ENCODE measurements at places on chromosomes 2 and 18. TPM values are rescaled to one million over a fixed set of nuclear protein-coding genes. Genes with fewer than 3 reads are reported as not detected.
A peak's percentile ranks its signal among the peaks of the same experiment; 100 is the strongest.

Gene SPC25
- 1.1 TPM for total RNA-seq

Gene SLC8A1
- total RNA-seq, result 14.2 TPM

Gene SCN7A
- 13.3 TPM for total RNA-seq

Gene POTEI
- 1.2 TPM for total RNA-seq

Gene OXER1
- total RNA-seq, result 1.0 TPM

Gene EXOC6B
- total RNA-seq, result 37.0 TPM

Gene SEPTIN10
- 93.5 TPM for total RNA-seq

Gene RBKS
- 2.9 TPM for total RNA-seq

Gene SKA1
- total RNA-seq, result 0.48 TPM

Gene WNT10A
- total RNA-seq, result 2.9 TPM

GRCh38 chr2:147916723-147917122, 71.9 kb downstream of the ACVR2A start:
- no peak for DNase-seq

GRCh38 chr2:236526455-236527158, 43.0 kb upstream of the ACKR3 start:
- no peak for DNase-seq

DNA sequence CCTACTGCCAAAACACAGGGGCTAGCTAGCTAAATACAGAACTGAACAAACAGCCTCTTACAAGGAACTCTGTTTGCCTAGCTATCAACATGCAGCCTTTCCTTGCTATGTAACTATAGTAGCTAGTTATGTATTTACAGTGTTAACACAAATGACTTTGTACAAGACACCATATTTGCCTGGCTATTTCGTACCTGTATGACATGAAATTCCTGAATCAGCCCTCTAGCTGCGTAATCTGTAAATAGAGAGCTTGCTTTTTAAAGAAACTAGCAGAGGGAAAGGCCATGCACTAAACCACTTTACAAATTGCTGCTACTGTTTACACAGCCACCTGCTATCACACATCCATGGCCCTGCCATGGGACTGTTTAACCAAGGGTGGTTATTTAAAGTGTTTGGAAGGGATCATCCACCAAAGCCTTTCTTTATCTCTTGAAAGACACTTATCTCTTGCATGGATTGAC, 248.7 kb downstream of the TFCP2L1 start:
- no peak for DNase-seq

GRCh38 chr2:157837851-157838441, 38.2 kb downstream of the ACVR1 start:
- no peak for DNase-seq

DNA sequence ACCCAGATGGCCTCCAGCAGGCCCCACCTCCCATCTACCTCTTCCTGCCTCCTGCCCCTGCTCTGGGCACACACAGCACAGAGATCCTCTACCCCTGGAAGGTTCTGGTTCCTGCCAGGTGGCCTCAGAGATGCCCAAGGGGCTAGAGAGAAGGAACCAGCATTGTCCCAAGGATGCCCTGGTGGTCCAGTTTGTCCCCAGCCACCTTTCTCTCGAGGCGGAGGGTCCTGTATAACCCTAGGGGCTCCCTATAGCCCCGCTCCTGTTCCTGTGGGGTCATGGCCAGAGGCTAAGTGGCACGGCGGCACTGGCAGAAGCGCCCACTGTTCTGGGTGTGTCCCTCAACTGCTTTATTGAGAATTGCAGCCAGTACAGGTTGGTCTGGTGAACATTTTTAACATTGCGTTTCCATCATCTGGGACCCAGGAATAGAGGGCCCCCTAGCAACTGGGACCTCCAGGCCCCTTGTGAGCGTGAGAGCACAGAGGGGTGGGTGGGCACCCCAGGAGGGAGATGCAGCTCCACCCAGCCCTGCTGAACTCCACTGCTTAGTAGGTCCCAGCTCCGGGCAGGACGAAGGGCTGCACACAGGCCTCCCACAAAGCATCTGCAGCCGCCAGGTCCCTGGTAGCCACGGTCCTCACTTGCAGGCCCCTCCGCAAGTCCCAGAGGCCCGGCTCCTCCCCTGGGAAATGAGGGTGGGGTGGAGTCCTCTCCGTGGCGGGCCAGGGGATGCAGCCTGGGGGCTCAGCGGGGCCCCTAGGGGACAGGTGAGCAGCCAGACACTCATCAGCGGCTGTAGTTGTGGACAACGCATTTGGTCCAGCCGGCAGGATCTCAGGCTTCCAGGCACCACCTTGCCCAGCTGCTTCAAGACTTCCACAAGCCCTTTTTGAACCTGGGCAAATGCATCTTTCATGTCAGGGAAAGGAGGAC, 33.1 kb downstream of the GPC1 start:
- peak; percentile 46 for DNase-seq

GRCh38 chr18:70086085-70086484, 119.4 kb downstream of the RTTN start:
- no peak for DNase-seq

DNA sequence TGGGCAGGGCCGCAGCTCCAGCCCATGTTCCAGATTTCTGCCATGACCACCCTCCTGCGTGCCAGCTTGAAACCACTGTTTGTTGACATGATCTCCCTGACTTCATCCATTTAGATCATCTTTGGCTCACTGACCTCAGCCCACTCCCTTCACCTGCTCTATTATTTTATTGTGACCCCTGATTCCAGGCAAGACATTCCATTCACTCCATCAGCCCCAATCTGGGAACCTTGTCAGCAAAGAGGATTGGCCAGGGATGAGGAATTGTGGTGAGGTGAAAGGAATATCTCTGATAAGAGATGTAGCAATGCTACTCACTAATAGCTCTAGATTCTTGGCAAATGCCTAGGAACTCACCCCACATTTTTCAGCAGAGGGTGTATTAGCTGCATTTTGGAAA, 174.2 kb downstream of the TMEM247 start:
- DNase-seq, result no peak

- no peak for DNase-seq
Measured at GRCh38 chr2:19857806-19858205, 44.0 kb downstream of the TTC32 start.

DNA sequence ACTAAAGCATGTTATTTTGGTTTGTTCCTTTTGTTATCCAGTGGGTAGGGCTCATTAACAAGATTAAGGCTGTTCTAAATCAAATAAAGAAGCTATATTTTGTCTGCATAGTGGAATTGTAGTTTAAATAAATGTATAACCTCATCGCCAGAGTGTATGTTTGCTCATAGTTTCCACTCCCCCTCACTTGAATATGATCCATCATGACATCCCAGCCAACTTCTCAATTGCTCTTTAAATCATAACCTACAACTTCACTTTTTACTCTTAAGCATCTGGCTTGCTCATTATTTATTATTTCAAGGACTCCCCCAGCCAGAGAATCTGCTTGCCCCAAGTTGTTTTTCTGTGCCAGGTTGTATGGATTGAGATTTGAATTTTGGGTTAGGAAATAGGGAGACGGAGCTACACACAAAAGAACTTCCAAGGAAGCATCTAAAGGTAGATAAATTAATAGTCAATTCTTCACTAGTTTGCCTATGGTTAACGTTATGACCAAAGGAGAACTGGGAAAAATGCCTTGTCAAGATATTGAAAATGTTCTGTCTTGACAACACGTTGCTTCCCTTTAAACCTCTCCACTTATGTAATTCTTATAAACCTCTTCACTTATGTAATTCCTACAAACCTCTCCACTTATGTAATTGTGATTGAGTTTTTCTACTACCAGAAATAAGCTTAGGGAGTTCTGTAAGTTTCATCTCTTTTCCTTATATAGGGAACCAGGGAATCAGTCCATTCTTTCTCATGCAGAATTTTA, 55.4 kb upstream of the UPP2 start:
- DNase-seq, result no peak

DNA sequence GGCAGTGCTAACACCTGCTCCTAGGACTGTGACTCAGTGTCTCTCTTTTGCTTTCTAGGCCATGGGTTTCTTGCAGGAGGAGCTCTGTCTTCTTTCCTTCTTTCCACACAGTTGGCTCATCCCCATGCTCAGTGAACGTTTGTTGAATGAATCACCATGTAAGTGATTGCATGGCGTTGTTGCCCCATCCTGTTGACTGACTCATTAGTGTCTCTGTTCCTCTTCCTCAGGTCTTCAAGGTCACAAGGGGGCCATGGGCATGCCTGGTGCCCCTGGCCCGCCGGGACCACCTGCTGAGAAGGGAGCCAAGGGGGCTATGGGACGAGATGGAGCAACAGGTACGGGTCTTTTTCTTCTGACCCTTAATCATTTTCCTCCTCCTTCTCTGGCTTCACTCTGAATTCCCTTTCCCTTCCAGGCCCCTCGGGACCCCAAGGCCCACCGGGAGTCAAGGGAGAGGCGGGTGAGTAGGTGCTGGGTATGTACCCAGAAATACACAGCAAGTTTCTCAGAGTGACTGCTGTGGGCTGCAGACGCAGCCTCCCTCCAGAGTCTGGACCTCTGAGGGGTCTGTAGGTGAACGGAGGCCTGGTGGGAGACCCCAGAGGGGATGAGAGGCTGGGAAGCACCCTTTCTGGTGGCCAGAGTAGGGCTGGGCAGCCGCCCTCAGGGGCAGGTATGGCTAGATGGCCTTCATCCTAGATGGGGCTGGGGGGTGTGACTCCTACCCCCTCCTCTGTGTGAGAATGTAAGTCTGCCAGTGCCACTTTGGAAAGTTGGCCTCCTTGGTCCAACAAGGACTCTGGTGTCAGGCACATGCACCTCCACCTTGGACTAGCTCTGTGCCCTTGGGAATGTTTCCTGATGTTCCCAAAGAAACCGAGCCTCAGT, 32.4 kb downstream of the MARCO start:
- no peak for DNase-seq

- no peak for DNase-seq
Measured at GRCh38 chr2:233156001-233156400, 95.5 kb upstream of the ATG16L1 start.

DNA sequence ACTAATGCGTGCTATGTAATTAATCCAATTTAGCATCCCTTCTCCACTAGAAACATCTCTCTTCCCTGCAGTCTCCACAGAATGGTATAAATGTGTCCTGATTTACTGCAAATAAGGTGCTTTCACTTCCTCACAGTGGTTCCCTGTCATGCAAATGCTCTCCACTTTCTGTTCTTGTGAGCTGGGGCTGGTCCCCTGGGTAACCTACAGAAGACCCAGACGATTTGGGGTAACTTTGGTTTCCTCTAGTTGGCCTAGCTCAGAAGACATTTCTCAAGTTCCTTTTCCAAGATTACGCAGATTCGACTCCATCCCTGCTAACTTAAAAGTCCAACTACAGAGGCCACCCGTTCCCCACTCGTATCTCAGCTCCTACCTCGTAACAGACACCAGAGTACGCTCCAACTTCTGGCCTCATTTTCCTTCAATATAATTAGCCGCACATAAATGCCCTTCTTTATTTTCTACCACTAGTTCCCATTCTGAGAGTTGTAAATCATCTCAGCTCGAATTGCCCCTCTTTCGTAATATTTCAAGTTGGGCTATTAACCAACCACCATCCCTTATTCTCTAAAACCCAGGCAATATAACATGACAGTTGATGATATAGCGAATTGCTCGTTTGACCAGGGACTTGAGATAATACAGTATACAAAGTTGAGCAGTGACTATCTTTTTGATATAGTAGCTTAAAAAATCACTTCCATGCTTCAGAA, 28.8 kb upstream of the NEDD4L start:
- DNase-seq, result no peak

GRCh38 chr2:216810399-216811160, 49.3 kb downstream of the TNP1 start:
- no peak for DNase-seq

DNA sequence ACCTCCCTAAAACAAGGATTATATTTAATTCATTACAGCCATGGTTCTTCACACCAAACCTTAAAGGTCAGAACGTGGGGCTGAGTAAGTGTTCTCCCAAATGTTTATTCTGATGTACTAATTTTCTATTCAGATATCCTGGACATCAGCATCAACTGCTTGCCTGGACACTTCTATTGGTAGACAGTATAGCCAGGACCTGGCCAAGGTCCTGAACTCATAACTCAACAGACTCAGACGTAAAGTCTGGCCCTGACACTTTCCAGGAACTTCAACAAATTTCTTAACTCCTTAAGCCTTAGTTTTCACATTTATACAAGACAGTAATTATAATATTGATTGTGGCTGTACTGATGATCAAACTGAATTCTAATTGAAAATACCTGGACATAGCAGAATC, 89.1 kb downstream of the AKAIN1 start:
- no peak for DNase-seq

- DNase-seq, result no peak
Measured at GRCh38 chr2:69768235-69768634, 26.3 kb downstream of the ANXA4 start.

DNA sequence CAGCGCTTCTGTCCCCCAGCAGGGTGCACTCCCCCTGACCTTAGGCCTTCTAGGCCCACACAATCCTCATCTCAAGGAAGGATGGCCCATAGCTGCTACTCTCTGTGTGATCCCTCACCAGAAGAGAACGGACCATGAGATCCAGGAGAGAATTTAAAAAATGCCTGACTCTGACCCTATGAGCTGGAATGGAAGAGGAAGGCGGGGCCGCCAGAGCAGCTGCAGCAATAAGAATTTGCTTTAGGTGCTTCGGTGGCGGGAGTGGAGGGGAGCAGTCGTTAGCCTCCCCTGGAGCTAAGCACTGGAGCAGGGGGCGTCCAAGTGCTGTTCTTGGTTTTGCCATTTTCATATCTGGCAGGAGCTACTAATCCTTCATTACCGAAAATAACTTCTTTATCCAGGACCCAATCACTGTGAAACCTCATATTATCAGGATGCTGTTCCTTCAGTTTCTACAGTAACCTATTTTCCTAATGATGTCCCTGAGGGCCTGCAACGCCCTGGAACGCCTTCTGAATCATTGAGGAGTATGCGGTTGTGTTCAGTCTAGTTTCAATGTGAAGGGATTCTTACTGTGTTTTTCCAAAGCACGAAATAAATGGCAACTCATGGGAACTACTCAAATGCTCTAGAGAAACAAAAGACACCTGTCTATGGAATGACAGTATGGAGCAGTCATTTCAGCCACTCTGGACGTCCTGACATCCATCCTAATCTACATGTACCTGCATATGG, 105.1 kb upstream of the SIX2 start:
- no peak for DNase-seq
